Activated CD8-positive, alpha-beta memory T cell treated with anti-CD3 and anti-CD28 coated beads for 24 hours (primary cell): ENCODE measurements at places on chromosomes 2 and 18.
A peak's percentile ranks its signal among the peaks of the same experiment; 100 is the strongest.

GRCh38 chr18:25282896-25283703 lies 68.9 kb downstream of the ZNF521 start:
- DNase-seq: no peak

DNA sequence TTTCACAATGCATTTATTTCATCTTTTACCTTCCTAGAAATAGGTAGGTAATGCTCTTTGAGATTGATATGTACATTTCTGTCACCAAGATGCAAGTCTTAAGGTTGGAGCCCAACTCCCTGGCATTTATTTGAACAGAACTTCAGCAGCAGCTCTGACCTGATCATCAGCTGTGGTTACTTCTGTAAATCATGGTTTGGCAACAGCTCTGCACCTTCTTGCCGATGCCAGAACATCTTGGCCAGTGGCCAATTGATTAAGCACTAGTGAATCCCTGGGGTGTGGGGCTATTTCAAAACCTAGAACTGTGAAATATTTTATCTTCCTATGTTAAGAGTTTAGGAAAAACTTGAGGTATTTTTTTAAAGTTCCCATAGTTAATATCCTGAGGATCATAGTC lies 124.8 kb upstream of the NYAP2 start:
- no peak for DNase-seq

GRCh38 chr2:203824057-203824456 lies 43.5 kb upstream of the CTLA4 start:
- no peak for DNase-seq

DNA sequence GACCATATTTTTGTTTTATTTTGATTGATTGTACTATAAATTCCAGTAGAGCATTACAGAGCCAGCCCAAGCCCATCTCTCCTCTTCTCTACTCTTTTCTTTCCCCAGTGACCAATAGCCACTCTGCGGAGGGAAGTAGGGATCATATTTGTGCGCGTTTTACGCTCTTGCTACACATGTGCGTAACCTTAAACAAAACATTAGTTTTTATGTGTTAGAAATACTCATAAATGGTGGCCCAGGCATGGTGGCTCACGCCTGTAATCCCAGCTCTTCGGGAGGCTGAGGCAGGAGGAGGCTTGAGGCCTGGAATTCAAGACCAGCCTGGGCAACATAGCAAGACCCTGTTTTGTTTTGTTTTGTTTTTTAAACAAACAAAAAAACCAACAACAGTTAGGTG lies 31.3 kb downstream of the HPCAL1 start:
- no peak for DNase-seq

- DNase-seq: no peak
Measured at GRCh38 chr2:65728477-65729180, 296.2 kb upstream of the SPRED2 start.

GRCh38 chr2:165958313-165958960 lies 4.9 kb upstream of the TTC21B start:
- DNase-seq: no peak

DNA sequence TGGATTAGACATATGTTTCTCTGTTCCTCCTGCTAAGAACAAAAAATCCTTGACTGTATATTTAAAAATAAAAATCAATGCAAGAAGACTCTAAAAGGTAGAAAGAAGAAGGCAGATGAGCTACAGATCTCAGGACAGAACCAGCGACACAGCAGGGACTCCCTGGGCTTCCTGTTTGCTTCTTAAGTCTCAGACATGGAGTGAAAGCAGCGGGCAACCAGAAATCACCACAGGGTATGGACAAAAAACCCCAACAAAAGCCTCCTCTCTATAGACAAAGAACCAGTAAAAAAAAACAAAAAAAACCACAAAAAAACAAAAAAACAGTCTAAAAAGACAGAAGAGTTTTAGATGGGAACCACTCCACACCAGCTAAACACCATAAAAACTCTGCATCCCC lies 971.0 kb upstream of the GYPC start:
- DNase-seq: no peak

GRCh38 chr2:44358503-44358902 lies 2.8 kb downstream of the PREPL start:
- DNase-seq: peak; percentile 64

DNA sequence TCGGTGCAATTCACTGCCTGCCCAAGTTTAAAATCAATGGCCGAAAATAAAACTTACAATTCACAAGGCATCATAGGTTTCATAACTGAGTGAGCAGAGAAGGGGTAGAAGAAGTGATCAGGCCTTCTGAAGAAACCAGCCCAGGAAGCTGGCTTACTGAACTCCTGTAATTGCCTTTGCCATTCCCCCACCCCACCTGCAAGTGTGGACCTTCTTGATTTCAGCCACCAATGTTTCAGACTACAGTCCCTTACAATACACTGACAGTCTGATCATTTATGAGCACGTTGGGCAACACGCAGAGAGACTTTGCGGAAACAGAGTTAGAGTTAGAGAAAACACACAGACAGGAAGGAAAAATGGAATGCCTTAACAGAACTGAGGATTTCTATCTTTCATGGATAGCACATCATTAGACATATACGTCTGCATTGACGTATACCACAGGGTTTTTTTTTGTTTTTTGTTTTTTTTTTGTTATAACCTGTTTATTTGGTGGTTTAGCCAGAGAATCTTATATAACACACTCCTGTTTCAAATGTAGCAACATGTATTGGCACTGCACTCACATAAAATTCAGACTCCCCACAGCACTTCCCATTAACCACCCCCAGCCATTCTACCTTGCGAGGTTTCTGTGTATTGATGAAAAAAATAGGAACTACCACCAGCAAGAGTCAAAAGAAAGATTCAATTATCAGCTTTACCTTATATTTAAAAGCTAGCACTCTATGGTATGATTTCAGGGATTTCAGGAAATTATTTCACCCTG lies 126.4 kb downstream of the CACNB4 start:
- DNase-seq: no peak

GRCh38 chr2:219572237-219573001 lies at the start of gene INHA:
Gene INHA, plus strand, starts transcription at chr2:219572310. Its CDS starts 65 bp downstream, at chr2:219572375.
- DNase-seq: no peak

- peak; percentile 28 for DNase-seq
Measured at GRCh38 chr18:78758496-78758895, 221.1 kb upstream of the SALL3 start.

DNA sequence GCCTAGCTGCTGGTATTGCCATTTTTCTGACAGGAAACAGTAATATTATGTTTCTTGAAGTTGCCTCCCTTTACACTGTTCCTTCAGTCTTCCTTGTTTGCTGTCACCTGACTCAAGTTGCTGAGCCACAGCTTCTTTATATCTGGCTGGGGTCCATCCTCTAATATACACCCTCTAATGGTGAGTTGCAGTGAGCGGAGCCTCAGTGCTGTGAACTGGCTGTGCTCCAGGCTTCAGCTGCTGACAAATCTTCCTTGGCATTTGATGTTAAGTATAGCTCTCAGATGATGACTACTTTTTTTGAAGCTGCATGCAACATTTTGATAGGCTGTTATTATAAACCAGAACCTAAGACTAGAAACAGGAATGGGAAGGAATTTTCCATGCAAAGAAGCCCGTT lies 366.7 kb downstream of the NUP35 start:
- DNase-seq: no peak

DNA sequence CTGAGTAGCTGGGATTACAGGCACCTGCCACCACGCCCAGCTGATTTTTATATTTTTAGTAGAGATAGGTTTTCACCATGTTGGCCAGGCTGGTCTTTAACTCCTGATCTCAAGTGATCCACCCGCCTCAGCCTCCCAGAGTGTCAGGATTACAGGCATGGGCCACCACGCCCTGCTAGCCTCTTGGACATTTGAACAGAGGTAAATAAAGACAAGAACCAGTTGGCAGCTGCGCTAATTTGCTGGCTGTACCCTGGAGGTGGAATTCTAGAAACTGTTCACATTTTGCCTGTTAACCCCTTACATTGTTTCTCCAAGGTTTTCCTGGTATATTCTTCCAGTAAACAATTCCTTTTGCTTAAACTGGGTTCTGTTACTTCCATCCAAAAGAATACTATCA lies 132.9 kb downstream of the CDH2 start:
- DNase-seq: no peak

GRCh38 chr2:228535396-228535795 lies 353.9 kb upstream of the SPHKAP start:
- DNase-seq: no peak
